Memory B cell (primary cell): ENCODE measurements at places on chromosomes 1 and 21.

DNA sequence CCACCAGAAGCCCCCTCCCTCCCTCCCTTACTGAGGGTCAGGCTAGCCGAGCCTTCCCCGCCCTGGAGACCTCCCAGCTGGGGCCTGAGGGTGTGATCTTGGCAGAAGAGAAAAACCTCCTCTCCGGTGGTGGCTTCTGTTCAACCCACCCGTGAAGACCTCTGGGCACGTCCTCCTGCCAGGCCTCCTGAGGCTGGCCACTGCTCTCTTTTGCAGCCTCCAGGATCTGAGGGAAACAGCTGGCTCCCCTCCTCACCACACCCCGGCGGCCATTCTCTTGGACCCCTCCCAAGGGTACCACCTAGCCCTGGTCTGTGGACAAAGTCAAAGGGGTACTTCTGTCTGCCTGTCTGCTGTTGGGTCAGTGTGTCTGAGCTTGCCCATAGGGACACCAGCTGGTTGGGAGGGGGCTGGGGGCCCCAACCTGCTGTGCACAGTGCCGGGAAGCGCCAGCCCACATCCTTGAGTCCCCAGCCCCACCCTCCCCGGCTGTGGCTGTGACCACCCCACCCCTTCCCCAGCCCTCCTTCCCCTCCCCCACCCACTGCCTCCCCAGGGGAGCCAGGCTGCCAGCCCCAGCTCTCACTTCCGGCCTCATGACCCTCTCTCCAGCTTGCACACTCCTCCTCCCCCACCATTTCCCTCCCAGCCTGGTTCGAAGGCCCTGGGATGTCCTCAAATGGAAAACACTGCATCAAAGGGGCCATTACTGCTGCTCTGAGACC is 48.1 kb downstream of the AHDC1 start:
- DNase-seq = no peak

GRCh38 chr1:160830321-160831153 is 32.1 kb downstream of the CD244 start:
- peak; percentile 74 for DNase-seq

GRCh38 chr1:18018366-18018765 is 89.2 kb upstream of the IGSF21 start:
- DNase-seq = no peak

DNA sequence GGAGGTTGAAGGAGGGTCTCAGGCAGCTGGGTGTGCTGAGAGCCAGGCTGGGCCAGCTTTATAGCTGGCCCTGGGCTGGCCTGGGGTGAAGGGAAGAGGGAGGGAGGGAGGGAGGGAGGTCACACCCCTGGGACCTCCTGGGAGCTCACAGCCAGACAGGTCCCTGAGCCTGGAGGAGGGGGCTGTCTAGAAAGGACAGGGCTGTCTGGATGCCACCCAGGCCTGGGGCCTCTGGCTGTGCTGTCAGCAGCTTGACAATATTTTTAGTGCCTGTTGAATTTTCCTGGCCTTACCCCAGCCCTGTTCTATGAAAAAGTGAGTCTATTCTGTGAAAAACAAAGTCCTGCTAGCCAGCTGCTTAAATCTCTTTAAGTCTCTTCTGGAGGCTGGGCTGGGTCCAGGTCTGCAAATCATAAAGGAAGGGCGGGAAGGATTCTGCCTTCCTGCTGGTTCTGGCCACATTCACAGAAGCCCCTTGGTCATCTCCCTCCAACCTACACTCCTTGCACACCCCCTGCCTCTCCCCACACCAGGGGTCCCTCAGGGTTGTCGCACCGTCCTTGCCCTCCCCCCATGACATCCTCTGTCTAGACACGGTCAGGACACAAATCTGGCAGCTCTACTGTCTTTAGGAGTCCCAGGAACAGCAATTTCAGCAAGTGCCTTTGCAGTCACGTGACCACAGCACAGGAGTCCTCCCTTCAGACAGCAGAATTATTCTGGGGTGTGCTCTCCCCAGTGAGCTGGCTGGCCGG is at the start of gene LEFTY2:
Gene LEFTY2 (minus strand): TSS at position 34 of the 755 bp plus-strand sequence. CDS start 80 bp downstream, outside the sequence.
- DNase-seq = no peak

DNA sequence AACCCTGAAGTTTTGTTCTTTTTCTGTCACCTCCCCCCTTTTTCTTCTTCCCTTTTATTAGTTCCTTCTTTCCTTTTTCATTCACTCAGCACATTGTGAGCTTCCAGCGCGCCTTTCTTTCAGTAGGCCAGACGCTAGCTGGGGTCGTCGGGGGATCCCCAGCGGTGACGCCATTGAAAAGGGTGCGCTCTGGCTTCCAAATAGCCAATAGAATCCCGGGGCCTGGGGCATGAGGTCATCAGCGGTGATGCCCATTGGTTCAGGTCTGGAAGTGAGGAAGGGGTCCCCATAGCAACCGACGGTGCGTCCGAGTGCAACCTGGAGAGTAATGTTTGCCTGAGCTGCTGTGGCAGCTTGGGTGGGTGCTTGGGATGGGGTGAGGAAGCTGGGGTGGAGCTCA is 6.9 kb upstream of the EFNA3 start:
- no peak for DNase-seq

- DNase-seq = no peak
Measured at GRCh38 chr1:109704173-109704572, 7.9 kb upstream of the GSTM5 start.

- no peak for DNase-seq
Measured at GRCh38 chr1:84504580-84505492, 1.4 kb upstream of the SPATA1 start.

DNA sequence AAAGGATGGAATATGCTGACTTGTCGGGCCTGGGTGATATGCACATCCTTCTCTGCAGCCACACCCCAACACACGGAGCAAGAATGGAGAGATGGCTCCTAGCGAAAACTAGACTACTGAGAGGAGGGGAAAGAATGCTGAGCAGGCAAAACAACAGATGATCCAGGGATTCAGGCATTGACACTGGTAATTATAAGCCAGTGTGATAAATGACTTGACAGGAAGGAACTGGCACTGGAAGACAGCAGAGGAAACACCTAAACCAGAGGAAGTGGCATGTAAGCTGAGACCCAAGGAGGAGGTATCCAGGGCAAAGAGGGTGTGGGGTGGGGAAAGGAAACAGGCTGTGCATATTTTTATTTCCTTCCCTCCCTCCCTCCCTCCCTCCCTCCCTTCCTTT is 31.7 kb upstream of the KHDRBS1 start:
- no peak for DNase-seq

DNA sequence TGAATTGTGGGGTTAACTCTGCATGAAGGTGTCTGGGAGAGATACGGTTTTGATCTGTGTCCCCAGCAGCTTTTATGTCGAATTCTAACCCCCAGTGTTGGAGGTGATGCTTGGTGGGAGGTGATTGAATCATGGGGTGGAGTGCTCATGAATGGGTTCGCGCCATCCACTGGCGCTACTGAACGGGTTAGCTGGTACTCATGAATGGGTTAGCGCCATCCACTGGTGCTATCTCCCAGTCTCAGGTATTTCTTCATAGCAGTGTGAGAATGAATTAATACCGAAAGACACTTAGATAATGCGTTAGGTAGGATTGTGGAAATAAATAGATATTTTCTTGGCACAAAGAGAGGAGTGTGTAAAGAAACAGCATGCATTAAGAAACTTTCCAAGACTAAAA is 32.9 kb upstream of the CLDN8 start:
- DNase-seq = no peak

DNA sequence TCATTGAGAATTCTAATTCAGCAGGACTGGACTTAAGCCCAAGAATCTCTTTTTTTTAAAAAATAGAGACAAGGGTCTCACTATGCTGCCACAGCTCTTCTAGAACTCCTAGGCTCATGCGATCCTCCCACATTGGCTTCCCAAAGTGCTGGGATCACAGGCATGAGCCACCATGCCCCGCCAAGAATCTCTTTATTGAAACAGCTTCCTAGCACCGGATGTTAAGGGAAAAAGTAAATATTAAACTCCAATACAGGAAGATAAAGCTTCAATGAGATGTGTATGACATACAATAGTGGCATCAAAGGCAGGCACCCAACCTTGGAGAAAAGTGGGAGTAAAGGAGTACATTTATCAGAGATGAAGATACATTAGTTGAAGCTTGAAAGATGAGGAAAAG is 25.5 kb downstream of the PUM1 start:
- no peak for DNase-seq

DNA sequence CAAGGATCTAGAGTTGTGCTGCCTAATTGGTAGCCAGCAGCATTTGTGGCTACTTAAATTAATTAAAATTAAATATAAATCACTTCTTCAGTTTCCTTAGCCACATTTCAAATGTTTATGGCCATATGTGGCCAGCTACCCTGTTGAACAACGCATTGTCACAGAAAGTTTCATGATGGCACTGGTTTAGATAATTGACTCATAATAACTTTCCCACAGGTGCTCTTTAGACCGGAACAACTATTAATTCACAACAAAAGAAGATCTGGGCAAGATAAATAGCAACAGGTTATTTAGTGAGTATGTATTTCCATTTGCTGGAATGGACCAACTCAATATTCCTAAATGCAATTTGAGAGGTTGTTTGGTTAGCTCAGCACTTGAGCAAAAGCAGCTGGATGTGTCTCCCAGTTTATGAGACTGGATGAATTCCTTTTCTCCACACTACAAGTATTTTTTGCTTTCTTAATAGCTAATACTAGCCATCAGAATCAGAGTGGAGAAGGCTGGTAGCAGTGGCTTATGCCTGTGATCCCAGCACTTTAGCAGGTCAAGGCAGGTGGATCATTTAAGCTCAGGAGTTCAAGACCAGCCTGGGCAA is 3.7 kb upstream of the AMIGO1 start:
- DNase-seq = no peak

DNA sequence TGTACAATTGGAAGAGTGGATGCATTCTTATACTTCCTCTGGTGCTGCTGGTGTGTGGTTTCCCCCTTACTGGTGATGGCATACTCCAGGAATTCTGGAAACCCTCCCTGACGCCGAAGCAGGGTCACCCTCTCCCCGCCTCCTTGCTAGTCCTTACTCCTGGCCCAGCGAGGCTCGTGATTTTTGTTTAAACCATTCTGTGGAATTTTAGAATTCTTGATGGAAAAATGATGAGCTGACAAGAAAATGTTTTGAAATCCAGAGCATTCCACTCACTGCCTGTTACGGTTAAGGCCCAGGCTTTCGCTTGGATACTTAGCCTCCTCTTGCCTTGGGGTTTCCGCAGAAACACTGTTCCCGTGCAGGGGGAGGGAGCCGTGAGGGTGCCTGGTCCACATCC is 41.1 kb downstream of the IL6R start:
- DNase-seq = no peak

DNA sequence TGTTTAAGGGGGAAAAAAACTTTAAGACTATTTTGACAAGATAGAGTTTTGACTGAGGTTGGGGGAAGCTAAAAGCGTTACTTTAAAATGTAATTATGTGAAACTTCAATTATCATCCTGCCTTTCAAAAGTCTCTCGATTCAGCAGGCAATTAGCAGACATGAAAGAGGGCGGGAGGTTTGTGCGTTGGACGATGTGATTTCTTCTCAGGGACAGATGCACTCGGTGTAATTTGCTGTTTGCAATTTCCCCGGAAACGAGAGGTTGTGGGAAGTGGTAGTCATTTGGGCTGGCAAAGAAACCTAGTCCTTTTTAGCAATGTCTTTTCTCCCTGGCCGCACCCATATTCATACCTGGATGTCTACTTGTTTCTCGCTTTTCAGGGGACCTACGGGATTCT is 27.1 kb downstream of the KAZN start:
- no peak for DNase-seq

DNA sequence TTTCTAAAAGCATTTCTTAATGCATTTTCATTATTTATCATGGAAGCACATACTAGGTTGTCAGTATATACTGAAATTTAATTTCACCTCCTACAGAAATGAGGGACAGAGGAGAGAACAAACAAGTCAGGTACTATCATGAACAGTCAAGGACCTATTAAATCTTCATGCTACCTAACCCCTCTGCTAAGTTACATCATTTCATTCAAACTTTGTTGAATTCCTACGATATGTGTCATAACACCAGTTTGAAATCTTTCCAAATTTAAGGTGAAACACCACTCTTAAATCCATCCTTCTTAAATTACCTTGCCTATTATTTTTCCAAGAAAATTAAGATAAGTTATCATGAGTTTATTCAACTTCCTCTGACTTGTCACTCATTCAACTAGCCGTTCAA is 78.9 kb downstream of the DENND1B start:
- no peak for DNase-seq

- DNase-seq = no peak
Measured at GRCh38 chr1:29383746-29384371, 147.5 kb downstream of the PTPRU start.

- DNase-seq = no peak
Measured at GRCh38 chr1:37763791-37764413, 1.0 kb downstream of the EPHA10 start.

- no peak for DNase-seq
Measured at GRCh38 chr1:48823168-48823567, 46.5 kb upstream of the BEND5 start.

GRCh38 chr1:86468501-86468977 is at the start of gene CLCA1:
Gene CLCA1 (plus strand): TSS chr1:86468927. CDS start chr1:86468972, 45 bp downstream.
- DNase-seq = no peak

DNA sequence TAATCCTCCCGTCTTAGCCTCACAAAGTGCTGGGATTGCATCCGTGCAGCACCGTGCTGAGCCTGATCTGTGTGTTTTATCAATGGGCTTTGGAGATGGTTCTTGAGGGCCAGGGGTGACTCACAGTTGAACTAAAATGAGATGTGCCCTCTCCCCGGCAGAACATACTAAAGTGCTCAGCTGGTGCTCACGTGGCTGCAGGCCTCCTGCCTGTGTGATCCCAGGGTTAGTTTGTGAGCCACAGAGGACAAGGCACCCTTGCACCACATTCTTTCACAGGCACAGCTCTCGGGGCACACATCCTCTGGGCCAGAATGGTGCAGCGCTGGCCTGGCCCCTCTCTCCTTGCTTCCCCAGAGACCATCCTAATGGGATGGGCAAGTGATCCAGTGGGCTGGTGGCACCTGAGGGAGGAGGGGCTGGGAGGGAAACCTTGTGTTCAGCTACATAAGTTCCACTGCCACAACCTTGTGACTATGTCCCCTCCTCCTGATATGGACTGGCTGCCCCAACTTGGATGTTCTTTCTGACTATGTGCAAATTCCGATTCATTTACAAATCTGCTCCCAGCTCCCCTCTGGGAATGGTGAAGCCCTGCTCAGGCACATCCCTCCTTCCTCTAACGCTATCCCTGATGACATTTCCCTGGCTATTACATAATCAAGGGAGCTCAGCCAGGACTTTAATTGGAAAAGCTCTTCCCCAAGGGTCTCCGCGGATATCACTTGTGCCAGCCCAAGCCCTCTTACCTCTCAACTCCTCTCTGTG is 197.0 kb upstream of the EDN2 start:
- DNase-seq = no peak

DNA sequence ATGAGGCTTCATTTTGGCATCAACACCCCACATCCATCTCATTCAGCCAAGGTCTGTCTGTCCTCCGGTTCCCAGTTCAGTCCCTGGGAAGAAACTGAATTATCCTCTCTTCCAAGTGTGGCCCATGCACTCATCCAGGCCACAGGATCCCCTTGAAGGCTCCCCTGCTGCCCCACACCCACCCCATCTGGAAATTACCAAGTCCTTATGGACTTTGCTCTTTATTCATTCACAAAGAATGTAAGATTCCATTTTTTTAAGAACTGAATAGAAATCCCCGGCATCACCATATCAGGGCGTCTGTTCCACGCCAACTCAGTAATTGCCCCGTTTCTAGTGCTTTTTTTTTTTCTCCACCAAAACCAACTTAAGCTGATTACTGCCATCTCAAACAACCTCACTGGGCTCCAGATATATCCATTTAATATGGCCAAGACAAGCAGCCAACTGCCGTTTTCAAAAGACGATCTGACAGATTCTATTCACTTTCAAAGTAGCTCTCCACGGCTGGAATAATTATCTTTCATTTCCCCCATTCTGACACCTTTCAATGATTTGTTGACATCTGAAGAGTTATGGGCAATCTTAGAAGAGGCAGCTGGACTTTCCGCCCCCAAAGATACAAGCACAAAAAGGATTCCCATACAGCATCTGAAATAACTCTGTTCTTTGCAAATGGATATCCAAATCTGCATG is 55.9 kb downstream of the OLIG1 start:
- no peak for DNase-seq
